MG63 (cell line): ENCODE measurements at places on chromosomes 4 and X. TPM values are rescaled to one million over a fixed set of nuclear protein-coding genes. Genes with fewer than 3 reads are reported as not detected.

TMEM31 gene
- not detected in 2 replicates for total RNA-seq

FRMD7 gene
- not detected in 2 replicates for total RNA-seq

HTRA3 gene
- total RNA-seq = 0.15 and 1.3 TPM in 2 replicates

RHOXF2 gene
- not detected in 2 replicates for total RNA-seq

GRCh38 chrX:74797338-74797887, 127.8 kb downstream of the NEXMIF start:
- no peak for DNase-seq

DNA sequence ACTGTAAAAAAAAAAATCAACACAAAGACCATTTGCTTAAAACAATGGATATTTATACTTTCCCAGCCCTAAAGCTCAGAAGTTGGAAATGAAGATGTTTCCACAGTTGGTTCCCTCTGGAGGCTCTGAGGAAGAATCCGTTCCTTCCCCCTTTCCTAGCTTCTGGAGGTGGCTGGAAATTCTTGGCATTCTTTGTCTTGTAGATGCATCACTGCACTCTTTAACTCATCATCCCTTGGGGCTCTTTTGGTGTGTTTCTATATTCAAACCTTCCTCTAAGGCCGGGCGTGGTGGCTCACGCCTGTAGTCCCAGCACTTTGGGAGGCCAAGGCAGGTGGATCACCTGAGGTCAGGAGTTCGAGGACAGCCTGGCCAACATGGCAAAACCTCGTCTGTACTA, 78.7 kb downstream of the VCX3A start:
- DNase-seq = no peak

DNA sequence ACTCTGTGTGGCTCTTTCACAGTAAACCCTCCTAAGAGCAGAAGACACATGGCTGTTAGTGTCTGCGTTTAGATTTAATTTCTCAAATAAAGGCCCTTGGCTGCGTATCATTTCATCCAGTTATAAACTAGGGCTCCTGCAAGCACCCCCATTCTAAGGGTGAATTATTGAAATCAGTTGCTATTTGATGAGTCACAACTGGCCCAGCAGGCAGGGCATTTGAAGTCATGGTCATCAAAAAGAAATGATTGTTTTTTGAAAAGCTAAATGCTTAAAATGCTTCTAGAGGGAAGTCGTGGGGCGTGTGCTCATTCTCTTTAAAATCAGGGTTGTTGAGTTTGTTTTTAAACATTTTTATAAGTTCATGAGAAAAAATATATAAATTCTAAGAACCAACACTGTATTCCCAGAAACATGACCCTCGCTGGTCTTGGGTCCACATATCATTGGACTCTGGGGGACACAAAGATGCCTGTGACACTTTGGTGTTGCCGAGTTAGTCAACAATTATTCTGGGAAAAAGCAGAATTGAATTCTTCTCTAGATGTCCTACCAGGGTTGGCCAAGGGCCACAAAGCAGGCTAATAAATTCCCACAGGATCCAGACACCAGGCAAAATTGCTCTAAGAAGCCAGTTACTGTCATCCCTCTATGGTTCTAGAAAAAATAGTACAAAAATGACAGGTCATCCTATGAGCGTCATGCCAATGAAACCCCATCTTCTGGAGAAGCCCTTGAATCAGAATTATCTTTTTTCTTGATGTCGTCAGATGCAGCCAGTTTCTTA, 99.5 kb upstream of the MYOZ2 start:
- no peak for DNase-seq

GRCh38 chrX:37746218-37746941, 33.5 kb upstream of the CYBB start:
- no peak for DNase-seq

DNA sequence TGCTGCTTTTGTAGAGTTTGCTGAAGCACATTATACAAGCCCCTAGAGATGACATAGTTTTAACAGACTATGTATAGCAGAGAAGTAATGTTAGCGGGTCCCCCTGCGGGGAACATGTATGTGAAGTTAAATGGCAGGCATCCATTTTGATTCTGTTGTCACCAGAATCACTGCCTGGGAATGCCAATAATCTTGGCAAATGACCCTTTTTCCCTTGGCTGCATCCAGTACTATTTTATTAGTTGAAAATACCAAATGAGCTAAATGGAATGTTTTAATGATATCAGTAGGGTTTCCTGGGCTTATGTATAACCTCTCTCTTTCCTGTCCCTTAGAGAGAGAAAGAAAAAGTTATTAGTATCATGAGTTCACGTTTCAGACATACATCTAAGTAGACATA, 93.6 kb downstream of the LIMCH1 start:
- DNase-seq = no peak

- peak; percentile 9 for DNase-seq
These were observed 75.8 kb downstream of the TSPAN7 start for GRCh38 chrX:38636949-38637819.

GRCh38 chr4:40536032-40536431, 93.6 kb downstream of the RBM47 start:
- no peak for DNase-seq

DNA sequence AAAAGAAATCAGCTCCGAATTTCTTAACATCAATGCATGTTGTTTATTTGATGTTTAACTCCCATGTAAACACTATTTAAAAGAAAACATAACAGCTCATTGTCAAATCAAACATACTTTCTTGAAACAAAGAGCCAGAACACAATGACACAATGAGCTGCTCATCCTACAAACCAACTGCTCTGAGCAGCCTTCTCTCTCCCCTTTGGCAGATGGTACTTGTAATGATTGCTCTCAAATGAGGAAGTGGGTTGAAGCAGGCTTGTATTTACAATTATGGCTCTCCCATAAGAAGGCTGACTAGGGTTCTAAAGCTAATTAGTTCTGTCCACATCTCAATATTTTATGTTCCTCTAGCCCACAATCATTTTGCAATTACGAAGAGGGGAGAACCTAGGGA, 637.8 kb upstream of the ADGRL3 start:
- no peak for DNase-seq
